Cortex of kidney (tissue), 1 donor: ENCODE measurements at places on chromosomes 3 and 15.

GRCh38 chr3:144821583-144821982 lies 850.0 kb downstream of the DIPK2A start:
- DNase-seq = no peak

- DNase-seq = no peak
Observed at GRCh38 chr3:79551997-79552396, 215.8 kb downstream of the ROBO1 start.

GRCh38 chr3:160577093-160577492 lies 11.7 kb upstream of the KPNA4 start:
- DNase-seq = no peak

- DNase-seq = no peak
Observed at GRCh38 chr3:126101521-126101982, 17.6 kb upstream of the SLC41A3 start.

- no peak for DNase-seq
Observed at GRCh38 chr3:43120937-43121336, 15.1 kb upstream of the POMGNT2 start.

- no peak for DNase-seq
Observed at GRCh38 chr3:105826778-105827634, 41.8 kb downstream of the CBLB start.

- no peak for DNase-seq
Observed at GRCh38 chr15:77836906-77837648, 204.4 kb upstream of the LINGO1 start.

- no peak for DNase-seq
Observed at GRCh38 chr15:81378443-81378842, 4.4 kb upstream of the TMC3 start.

- no peak for DNase-seq
Observed at GRCh38 chr3:120088622-120089021, 5.6 kb downstream of the GSK3B start.

- no peak for DNase-seq
Observed at GRCh38 chr3:98921957-98922356, 20.5 kb upstream of the DCBLD2 start.

- DNase-seq = no peak
Observed at GRCh38 chr3:175082631-175083030, 223.5 kb downstream of the NAALADL2 start.

GRCh38 chr3:67808906-67809305 lies 154.5 kb upstream of the SUCLG2 start:
- no peak for DNase-seq

GRCh38 chr15:58404722-58405121 lies 27.1 kb upstream of the LIPC start:
- DNase-seq = no peak

- no peak for DNase-seq
Observed at GRCh38 chr3:16084887-16085286, 89.6 kb upstream of the GALNT15 start.

- no peak for DNase-seq
Observed at GRCh38 chr15:39360452-39360851, 220.4 kb upstream of the THBS1 start.

- DNase-seq = no peak
Observed at GRCh38 chr15:95799286-95800200, 531.0 kb upstream of the NR2F2 start.

DNA sequence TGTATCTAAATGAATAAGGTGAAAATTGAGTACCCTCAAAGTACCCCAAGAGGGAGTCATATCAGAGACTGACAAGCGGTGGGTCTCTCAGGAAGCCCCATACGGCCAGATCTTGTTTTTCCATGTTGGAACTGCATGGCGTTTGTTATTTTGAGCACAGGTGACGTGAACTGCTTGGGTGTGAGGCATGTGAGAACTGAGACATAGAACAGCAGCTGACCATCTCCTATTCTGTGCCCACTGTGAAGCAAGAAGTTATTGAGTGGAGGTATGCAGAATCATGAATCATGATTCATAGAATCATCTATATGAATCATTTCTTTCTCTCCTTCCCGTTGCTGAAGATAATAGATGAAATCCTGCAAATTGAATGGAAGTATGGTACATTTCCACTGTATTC lies 4.6 kb downstream of the VPS8 start:
- no peak for DNase-seq

- no peak for DNase-seq
Observed at GRCh38 chr15:31456354-31457060, 129.9 kb downstream of the KLF13 start.

DNA sequence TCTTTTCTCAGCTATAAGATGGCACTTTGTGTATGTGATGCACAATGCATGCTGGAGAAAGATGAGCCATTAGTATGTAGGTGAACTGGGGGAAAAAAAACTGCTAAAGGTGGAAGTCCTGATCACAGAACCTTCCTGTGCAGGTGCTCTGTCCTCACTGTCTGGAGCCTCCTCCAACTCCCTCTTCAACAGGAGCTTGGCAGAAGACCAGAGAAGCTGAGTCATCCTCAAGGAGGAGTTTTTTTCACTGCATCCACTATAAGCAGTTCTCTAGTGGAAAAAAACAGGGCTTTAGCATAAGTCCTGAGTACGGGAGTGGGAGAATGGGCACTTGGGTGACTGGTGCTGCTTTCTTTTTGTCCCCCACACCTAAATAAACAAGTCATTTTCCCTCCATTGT lies 168.4 kb upstream of the CADPS start:
- DNase-seq = no peak

DNA sequence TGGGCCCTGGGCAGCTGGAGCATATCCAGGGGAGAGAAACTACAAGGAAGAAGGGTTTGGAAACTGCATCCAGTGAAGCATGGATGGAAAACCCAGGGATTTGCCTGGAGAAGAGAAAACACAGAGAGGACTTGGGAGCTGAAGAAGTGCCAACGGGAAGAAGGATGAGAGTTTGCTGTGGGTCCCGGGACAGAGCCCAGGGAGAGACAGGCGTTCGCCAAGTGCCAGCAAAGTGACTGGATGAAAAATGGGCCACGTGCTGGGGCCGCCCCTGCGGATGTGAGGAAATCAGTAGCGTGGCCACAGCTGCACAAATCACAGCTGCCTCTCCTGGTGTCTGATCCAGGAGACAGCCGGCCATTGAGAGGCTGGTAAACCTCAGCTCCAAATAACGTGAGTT lies 70.4 kb downstream of the HES1 start:
- no peak for DNase-seq

DNA sequence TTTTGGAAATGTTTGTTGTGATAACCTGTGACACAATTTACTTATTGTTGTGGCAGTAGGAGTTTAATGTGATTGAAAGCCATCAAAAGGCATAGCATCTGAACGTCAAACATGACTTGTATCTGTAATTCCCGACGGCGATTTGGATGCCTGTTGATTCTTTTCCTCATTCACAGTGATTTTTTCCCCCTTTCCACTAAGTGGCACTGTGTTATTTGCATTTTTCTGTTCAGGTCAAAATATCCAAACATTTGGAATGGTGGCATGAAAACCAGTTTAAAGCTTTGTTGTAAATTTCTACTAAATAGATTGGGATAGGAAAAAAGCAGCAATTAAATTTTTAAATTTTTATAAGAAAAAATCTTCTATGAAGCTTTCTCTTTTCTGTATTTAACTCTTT lies 259.9 kb upstream of the KCNH8 start:
- no peak for DNase-seq

DNA sequence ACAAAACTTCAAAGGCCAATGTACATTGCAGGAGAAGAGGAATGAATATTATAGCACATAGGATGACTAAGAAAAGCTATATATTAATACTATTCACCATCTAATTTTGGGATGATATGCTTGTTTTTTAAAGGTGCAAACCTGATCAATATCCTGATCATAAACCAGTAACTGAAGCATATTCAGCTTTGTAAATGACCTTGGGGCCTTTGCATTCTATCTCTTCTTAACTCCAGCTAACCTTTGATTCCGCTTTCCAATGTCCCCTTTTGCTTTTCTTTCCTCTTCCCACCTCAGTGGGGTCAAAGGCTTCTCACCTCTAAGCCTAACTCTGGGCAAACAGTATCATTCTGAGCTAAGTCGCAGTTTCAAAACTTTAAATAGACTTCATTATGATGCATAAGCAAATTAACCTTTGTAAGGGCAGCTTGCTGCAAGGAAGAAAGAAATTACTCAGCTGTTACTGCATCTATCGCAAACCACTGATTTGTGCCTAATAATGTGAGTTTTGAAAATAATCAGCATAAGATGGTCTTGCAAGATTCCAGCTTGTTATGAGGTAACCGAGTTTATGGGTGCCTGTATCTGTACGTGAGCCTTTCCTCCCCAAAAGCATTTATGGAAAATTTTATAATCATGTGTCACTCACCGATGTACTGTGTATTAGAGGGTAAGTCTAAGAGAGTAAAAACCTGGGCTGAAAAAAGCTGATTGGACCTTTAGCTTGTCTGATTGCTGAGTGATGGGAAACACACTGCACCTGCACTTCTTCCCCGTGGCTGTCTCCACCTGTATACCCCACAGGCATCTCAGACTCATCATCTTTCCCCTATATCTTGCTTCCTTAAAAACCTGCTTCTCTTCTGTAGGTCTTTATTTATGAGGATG lies 116.8 kb downstream of the TPRG1 start:
- DNase-seq = no peak

- DNase-seq = no peak
Observed at GRCh38 chr15:38129531-38130204, 123.0 kb upstream of the SPRED1 start.

DNA sequence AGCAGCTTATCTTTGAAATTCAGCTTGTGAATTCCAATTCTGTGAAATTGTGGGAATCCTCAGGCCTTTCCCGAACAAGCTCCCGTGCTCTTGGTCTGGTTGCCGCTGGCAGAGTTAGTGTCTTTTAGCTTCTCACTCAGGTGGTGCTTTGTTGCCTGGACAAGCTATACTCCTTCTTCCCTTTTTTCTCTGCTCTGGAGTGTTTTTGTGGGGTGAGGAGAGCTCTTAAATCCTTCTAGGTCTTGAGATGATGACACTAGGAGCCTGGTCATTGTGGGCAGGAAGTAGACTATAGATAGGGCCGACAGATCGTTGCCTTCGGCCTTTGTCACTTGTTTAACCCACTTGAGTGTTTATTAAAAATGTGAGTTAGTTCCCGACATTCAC lies 93.8 kb downstream of the SLCO3A1 start:
- no peak for DNase-seq

GRCh38 chr3:129415830-129416229 lies 12.6 kb downstream of the EFCAB12 start:
- DNase-seq = no peak

GRCh38 chr3:149611149-149611548 lies 46.7 kb downstream of the WWTR1 start:
- DNase-seq = no peak

GRCh38 chr3:169811631-169812331 lies 889 bp upstream of the LRRIQ4 start:
- no peak for DNase-seq

GRCh38 chr3:7275396-7275795 lies 414.5 kb downstream of the GRM7 start:
- DNase-seq = no peak

DNA sequence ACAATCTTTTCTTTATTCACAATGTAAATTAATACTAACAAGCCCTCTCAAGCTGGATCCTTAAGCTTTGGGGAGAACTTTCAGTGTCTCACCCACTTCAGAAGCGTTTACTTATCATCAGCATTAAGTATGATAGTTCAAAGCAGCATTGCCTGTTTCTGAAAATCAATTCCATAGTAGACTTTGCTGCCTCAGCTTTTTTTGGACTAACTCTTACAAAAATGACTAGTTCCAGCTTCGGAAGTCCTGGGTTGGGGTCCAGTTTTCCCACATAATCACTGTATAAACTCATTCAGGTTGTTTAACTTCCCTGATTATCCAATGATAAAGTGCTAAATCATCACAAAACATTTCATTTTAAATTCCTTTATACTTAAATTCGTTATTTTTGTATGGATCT lies 114.4 kb downstream of the NR2F2 start:
- no peak for DNase-seq

DNA sequence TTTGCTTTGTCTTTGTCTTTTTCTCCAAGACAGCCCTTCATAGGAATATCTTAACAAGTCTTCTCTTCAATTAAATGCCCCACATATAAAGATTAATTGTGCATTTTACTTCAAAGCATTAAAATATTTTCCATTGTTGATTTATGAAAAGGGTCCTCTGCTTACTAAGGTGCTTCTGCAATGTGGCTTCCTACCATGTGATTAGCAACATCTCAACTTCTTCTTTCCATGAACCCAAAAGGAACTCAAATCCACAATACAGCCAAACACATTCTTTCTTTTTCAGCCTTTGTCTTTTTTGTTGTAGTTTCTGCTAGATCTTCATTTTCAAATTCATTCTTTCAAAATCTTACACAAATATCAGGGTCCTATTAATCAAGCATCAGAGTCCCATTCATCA lies 309.2 kb downstream of the NSUN3 start:
- no peak for DNase-seq

DNA sequence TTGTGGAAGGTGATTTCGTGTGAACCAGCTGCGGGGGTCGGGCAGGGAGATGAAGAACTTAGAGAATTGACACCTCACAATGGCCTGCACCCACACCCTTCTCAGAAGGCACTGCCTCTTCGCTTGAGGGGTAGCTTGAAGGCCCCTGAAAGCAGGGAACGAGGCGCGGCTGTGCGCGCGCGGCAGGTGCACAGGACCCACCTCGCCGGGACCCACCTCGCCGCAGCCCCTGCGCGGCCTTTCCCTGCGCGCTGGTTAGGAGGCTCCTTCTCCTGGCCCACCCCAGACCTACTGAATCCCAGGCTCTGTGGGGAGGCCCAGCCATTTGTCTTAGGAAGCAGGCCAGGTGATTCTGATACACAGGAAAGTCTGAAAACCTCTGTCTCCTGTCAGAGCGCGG lies 46.2 kb upstream of the ATP10A start:
- no peak for DNase-seq

DNA sequence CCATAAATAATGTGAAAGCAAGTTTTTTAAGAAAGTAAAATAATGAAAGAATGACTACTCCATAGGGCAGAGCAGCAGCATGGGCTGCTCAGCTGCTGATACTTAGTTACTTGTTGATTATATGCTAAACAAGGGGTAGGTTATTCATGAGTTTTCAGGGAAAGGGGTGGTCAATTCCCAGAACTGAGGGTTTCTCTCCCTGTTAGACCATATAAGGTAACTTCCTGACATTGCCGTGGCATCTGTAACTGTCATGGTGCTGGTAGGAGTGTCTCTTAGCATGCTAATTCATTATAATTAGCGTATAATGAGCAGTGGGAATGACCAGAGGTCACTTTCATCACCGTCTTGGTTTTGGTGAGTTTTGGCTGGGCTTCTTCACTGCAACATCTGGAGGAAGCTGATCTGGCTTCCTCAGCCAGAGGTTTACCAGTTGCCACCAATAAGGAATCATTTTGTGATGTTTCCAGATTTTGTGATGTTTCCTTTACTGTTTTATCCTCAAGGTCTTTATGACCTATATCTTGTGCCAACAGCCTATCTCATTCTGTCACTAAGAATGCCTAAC lies 121.8 kb upstream of the CHL1 start:
- no peak for DNase-seq

DNA sequence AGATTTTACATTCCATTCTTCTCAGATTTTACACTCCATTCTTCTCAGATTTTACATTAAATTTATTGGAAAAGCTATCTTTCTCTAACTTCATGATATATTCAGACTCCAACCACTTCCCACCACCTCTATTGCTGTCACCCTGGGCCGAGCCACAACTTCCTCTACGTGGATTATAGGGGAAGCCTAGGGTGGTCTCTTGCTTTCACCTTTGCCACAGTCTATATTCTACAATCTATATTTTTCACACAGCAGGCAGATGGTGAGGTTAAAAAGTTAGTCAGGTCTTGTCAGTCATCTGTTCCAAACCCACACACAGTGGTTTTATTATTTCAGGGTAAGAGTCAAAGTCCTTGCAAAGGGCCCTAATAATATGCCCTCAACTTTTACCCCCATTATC lies 370.8 kb upstream of the SUCLG2 start:
- no peak for DNase-seq

- no peak for DNase-seq
Observed at GRCh38 chr3:187935623-187936156, 190.4 kb upstream of the BCL6 start.
